C1 segment of cervical spinal cord (tissue), 14 donors: ENCODE measurements at places on chromosomes 7 and 10.

DNA sequence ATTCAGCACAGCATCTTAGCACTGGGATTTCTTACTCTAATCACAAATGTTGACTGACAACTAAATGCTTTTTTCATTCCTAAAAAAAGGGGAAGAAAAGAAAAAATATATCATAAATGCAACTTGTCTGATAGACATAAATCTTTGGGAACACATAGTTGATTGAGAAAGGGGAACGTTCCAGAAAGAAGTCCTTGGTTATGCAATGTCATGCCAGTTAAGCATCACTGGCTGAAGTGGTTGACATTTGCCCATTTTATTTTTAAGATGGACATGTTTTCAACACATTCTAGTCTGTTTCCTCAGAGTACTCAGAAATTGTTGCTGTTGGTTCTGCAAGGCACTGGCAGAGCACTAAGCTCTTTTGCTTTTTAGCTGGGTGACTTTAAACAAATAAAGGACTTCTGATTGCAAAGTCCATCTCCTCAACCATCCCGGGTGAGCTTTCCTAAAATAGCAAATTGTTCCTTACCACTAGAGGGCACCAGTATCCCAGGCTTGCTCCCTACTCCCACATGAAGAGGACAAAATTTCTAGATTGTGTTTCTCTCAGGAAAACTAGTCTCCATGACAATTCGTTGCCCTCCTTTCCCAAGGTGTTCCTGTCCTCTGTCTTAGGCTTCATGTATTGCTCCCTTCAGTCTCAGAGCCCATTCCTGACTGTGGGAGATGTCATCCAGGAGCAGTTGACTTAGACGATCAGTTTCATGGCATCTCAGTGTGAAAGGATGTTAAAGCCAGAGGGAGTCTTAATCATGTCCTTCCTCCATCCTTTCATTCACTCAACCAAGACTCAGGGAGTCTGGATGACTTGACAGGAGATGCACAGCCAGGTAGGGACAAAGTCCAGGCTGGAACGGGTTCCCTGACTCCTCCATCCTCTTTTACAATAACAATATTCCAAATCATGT, 23.9 kb downstream of the OPALIN start:
- peak; percentile 8 for DNase-seq

DNA sequence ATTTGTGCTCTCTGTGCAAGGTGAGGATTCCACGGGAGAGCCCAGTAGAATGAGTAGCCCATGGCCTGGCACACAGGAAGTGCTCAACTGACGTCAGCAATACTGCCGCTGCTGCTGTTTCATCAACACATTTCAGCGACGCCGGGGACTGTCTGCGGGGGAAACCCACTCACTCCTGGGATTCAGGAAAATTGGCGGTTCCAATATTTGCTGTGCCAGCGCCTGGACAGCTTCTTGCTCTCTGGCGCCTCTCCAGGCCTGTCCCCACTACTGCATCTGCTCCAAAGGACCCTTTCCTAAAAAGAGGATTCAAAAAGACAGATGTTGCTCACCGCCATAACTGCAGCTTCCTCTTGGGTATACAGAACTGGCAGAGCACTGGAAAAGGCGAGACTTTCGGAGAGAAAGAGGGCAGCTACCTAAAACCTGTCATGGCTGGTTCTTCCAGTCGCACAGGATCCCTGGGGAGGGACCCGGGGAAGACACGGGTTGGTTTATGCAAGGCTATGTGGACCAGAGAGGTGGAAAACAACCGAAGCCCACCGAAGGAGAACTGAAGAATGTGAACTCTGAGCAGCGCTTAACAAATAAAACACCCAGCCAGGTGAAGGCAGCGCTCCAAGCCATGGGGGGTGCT, 39.7 kb upstream of the ENO4 start:
- DNase-seq, result no peak

- DNase-seq, result no peak
Measured at GRCh38 chr10:3877211-3878000, 92.4 kb upstream of the KLF6 start.

DNA sequence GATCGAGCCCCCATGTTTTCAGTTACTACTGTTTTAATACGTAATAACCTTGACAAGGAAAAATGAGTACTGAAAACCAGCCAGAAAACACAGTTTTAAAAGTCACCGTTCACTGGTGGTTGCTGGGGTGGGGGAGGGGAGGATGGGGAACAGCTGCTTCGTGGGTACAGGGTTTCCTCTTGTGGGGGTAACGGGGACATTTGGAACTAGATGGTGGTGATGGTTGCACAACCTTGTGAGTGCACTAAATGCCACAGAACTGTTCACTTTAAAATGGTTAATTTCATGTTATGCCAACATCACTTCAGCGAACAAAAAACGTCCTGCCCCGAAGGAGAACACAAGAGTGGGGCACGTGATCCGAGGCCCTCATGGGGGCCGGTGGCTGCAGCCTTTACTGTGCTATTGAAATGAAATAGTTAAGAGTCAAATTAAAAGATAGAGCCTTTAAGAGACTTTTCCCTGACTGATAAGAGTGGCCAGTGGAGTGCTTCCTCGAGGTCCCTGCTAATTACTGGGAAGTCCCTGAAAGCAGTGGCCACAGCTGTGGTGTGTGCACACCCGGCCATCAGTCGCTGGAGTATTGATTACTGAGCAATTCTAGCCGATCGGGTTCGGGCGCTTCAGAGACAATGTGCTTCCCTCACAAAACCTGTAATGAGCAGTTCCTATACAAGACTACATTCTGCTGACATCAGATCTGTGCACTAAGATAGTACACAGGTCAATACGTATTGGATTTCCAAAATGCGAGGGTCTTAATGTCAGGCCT, 80.3 kb downstream of the EBF3 start:
- DNase-seq, result no peak

- DNase-seq, result no peak
Measured at GRCh38 chr10:132723330-132723970, 62.5 kb downstream of the NKX6-2 start.

DNA sequence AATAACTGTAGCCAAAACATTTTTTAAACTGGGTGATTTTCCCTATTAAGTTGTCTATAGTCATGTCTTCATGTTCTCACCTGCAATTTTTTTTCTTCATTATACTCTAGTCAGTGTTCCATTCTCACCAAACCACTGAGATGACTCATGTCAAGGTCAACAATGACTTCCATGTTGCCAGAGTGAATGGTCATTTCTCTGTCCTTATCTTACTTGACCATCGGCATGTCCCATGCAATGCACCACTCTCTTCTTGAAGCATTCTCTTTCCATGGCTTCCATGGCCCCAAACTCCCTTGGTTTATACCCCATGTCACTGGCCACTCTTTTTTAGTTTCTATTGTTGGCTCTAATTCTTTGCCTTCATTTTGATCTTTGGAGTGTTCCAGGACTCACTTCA, 173.9 kb downstream of the PPP1R17 start:
- DNase-seq, result no peak

- no peak for DNase-seq
Measured at GRCh38 chr7:44326261-44327125, 1.1 kb upstream of the CAMK2B start.

- DNase-seq, result no peak
Measured at GRCh38 chr10:103459615-103460014, 915 bp upstream of the CALHM1 start.

GRCh38 chr7:39044489-39044888, 66.8 kb downstream of the POU6F2 start:
- no peak for DNase-seq

- DNase-seq, result no peak
Measured at GRCh38 chr10:58712982-58713381, 200.3 kb downstream of the BICC1 start.

DNA sequence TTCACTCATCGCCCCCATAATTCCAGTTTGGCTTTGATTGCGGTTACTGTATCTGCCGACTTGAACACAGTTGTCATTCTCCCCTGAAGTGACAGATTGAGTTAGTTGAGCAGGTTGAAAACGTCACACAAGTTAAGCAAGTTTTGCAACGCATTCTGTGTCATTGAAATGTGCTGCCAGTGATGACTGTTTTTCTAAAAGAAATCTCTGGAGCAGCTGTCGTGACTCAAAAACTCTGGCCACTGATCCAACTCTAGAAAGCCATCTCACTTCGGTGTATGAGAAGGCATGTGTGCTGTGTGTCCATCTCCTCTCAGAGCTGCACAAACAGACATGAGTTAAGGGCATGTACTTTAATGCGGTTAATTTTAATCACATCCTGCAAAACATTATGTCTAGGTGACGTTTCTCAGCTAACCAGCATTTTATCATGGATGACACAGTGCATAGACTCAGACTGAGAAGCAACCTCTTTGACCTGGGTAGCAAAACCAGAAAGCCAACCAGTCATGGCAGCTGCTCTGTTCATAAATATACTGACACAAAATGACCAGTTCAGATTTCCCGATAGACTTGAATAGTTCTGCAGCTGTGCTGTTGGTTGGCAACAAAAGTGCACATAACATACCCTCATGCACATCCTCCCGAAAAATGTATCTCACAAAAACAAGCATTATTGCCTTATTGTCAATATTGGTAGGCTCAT, 69.3 kb downstream of the CSTF2T start:
- DNase-seq, result no peak

- DNase-seq, result no peak
Measured at GRCh38 chr7:102122026-102122425, 164.6 kb upstream of the SH2B2 start.

DNA sequence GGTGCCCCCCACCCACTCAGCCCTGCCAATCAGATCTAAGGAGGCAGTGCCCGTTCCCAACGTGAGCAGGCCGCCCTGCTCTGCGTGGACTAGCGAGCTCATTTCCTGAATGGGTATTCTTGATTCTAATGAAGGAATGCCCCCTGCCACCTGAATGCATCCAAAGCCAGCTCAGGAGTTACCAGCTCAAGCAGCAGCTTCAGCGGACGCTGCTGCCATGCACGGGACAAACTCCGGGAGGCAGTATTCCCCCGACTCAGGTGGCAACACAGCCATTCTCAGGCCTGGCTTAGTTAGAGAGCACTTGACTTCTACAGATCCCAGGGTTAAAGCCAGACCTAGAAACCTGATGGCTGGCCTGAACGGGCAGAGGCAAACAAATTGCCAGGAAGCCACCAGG, 25.8 kb downstream of the PSAP start:
- DNase-seq, result no peak

DNA sequence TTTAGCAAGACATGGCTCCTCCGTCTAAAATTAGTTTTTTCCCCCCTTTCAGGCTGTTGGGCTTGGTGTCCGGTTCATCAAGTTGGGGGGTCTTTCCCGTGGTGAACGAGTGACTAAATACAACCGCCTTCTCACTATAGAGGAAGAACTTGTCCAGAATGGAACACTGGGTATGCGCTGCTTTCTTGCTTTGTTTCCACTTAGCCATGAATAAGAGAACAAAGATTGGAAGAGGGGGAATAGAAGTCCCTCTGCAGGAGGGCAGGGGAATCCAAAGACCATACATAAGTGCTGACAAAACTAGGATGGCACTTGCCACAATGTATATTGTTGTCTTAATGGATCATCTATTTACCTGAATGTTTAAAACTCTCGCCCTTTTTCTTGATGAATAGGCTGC, 30.5 kb downstream of the ENO4 start:
- DNase-seq, result no peak

GRCh38 chr7:127859330-127859729, 171.9 kb downstream of the LRRC4 start:
- no peak for DNase-seq

DNA sequence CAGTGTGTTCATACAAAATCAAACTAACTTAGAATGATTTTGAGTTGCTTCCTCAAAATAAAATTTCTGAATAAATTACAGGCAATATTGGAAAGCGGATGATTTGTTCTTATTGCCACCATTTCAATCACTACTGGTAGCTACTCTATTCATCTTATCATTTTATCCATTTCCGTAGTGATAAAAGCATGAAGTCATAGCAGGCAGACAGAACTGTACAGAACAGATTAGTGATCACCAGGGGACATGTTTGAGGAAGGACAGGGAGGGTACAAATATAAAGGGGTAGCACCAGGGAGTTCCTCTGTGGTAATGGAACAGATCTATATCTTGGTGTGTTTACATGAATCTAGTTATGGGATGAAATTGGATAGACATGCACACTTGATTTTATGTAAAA, 138.5 kb downstream of the WNT2 start:
- DNase-seq, result no peak

DNA sequence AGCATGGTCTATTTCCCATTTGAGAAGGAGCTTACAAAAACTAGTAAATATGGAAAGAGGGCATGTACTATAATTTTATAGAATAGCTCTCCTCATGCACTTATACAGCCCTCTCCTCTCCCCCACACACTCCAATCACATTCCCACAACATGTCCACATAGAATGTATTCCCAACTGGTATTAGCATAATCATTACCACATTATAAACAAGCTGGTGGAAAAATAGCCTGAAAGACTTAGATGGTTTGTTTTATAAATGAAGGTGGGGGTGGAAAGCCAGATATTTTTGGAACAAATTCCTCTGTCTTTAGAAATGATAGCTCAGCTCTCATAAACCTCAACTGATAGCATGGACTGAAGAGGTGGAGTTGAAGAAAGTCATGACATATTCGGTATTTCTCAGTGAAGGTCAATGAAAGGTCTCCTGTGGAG, 410.1 kb downstream of the SUGCT start:
- no peak for DNase-seq

GRCh38 chr7:44646176-44646920, 39.9 kb downstream of the OGDH start:
- no peak for DNase-seq

GRCh38 chr10:17202999-17203398, 1.5 kb upstream of the TRDMT1 start:
- DNase-seq, result no peak

DNA sequence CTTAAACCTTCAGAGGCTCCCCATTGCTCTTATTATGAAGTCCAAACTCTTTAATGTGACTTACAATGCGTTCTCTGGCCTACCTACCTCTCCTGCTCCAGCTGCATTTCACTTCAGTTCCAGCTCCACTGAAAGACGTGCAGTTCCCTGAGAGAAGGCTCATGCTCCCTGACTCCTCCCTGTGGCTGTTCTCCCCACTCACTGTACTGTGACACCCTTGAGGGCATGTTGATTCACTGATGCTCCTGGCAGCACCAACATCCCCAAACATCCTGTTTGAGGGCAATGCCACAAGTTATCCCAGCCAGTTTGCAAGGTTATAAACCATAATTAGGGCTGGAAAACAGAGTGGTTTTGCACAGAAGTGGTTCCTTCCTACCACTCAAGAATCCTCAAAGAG, 111.2 kb downstream of the LSM5 start:
- DNase-seq, result no peak

- no peak for DNase-seq
Measured at GRCh38 chr10:104304356-104304745, 33.9 kb downstream of the ITPRIP start.
